ENCODE measurements at places on chromosomes 2 and 18.

DNA sequence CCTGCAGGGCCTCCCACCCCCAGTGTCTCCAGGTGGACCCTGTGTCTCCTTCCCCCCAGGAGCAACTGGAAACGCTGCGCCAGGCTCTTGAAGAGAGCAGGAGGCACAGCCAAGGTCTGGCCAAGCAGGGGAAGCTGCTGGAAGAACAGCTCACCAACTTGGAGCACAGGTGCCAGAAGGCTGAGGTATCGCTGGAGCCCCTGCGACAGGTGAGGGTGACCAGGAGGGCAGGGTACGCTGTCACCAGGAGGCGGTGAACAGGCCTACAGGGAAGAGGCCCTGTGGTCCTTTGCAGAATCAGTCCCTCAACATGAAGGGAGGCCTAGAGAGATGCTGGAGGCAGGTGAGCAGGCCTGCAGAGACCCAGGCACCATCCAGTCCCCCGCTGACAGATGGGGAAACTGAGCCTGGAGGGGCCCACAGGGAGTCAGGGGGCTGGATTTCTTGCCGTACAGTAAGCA lies 15.6 kb upstream of the SNED1 start:
- DNase-seq, result no peak

GRCh38 chr18:49972535-49972934 lies 159.2 kb upstream of the ACAA2 start:
- no peak for DNase-seq

DNA sequence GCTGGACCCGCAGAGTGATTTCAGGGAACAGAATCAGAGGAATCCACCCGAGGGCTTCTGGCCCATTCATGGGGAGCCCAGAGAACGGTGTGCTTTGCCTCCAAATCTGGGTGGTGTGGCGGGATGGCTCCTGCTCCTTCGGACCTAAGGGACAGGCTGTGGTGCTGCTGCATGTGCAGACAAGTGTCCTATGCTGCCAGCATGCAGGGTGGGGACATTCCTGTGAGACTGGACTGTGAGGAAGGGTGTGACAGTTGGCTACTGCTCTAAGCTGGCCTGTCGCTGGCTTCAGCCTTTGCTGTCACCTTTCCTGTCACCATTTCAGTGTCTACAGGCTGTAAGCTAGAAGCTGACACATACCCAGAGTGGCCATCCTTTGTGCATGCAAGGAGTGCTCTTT lies 2.9 kb upstream of the SLC4A3 start:
- no peak for DNase-seq

- no peak for DNase-seq
Observed at GRCh38 chr18:36127836-36128529, 1.2 kb downstream of the SLC39A6 start.

DNA sequence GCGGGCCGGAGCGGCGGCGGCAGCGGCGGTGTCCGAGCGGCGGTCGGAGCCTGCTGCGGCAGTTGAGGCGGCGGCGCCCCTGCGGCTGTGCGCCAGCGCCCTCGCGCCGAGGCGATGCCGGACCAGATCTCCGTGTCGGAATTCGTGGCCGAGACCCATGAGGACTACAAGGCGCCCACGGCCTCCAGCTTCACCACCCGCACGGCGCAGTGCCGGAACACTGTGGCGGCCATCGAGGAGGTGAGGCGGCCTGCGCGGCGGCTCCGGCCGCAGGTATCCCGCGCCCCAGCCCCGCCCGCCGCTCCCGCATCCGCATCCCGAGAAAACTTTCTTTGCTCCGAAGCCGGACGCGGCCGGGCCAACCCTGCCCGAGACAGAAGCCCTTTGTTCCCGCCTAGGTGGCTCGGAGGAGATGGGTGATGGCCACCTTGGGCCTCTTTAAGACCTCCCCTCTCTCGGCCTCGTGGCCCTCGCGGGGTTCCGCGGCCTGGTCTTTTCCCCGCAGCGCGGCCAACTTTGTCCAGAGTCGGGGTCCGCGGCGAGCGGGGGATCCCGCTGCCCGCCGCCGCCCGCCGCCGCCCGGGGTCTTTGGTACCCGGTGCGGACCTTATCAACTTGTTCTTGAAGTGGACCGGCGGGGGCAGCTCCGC lies 504 bp downstream of the ASAP2 start:
- DNase-seq, result no peak

- no peak for DNase-seq
Observed at GRCh38 chr2:191311-192190, 72.3 kb downstream of the SH3YL1 start.

- peak; percentile 27 for DNase-seq
Observed at GRCh38 chr2:161273038-161273760, 35.0 kb upstream of the PSMD14 start.

DNA sequence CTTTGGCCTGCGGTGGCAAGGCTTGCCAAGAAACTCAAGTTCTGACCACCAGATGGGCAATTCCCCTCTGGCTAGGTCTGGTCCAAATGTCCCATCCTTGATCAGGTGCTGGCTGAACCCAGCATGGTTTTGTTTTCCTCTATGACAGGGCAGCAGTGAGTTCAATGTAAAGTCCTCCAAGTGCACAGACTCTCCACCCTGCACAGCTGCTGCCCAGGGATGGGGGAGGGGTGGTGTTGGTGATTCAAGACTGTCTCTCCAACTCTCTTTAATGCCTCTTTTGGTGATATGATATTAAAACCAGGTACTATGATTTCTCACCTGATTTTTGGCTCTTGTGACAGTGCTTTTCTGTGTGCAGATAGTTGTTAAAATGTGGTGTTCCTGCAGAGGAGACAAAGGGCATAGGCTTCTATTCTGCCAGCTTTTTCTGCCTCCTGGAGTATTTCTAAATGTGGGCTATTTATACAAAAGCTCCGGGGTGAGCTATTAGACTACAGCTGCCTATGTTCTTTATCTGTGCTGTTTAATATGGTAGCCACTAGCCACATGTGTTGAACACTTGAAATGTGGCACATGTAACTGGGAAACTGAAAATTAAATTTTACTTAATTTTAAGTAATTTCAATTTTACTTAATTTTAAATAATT lies 64.0 kb upstream of the STK39 start:
- DNase-seq, result no peak

DNA sequence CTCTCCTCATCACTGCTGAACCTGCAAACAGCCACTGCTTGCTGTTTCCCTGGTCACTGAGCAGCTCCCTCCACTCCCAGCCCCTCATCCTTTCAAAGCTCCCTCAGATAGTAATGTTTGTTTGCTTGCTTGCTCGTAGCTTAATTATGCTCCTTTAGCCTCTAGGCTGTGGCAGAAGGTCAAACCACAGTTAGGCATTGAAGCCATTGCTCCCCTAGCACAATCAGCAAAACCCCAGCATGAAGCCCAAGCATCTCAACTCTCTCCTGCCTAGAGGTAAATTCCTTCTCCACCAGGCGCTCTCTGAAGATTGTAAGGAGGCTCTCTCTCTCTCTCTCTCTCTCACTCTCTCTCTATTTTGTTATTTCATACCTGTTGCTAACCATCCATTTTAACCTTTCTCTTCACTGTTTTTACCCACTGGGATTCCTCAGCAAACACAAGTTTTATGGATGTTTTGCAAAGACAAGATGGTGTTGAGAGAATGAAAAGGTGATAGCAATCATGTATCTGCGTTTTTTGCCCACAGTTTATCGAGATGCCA lies 135.9 kb upstream of the HNRNPA3 start:
- DNase-seq, result no peak

GRCh38 chr2:204898928-204899640 lies 353.8 kb downstream of the PARD3B start:
- DNase-seq, result no peak

DNA sequence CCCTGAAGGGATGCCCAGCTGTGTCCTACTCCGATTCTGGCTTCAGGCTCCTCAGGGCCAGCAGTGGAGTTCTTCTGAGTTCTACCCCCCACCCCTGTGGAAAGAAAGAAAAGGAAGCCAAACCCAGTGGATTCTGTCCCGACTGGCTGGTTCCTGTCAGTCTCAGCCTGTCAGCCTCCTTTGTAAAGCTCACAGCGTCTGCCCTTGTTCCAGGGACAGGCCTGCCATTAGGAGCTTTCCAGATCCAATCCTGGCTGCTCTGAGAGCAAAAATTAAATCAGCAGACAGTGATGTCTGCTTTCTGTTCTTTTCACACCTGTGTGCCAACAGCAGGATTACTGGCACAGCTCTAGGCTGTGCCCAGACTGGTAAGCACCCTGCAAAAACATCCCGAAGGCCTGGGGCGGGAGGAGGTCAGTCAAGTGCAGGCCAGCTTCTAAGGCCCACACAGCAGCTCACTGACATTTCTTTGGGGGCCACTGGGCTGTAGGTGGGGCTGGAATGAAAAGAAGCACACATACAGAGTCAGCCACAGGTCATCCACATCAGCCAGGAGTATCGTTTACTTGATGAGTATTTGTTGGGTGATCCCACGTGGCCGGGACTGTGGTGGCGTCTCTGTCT lies 69.1 kb downstream of the EHD3 start:
- DNase-seq, result no peak

GRCh38 chr2:229416116-229416694 lies 145.1 kb upstream of the PID1 start:
- DNase-seq, result peak; percentile 43

- DNase-seq, result no peak
Observed at GRCh38 chr2:26711457-26712161, 19.1 kb downstream of the KCNK3 start.

DNA sequence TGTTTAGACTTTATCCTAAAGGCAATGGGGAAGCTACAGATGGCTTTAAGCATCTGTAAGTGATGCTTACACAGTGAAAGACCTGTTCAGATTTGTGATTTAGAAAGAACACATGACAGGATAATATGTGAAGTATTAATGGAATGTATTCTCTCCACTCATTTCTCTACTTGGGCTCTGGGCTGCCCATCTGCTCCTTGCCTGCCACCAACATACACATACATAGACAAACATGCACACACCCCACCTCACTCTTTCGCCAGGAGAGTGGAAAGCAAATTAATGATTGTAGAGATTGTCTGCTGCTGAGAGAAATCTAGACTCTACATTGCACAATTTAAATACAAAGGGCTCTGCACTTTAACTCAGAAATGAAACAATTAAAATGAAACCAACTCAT lies 61.0 kb upstream of the NFE2L2 start:
- DNase-seq, result no peak

- DNase-seq, result no peak
Observed at GRCh38 chr18:59907660-59908059, 7.9 kb downstream of the PMAIP1 start.

DNA sequence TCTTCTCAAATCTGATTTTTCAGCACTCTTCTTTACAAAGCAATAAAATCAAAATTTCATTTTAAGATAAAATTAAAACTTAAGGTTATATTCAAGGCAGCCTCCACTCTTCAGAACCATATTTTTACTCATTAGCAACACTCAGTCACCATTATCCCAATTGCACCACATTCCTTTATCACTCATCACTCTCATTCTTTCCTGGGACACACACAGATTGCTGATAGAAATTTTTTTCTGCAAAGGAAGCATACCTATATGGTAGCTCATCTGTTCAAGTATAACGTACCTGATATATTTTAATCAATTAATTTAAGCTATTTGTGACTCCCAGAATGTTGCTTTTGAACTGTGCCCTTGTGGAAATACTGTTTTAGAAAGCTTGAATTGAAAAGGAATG lies 1559.3 kb upstream of the ZEB2 start:
- DNase-seq, result no peak

DNA sequence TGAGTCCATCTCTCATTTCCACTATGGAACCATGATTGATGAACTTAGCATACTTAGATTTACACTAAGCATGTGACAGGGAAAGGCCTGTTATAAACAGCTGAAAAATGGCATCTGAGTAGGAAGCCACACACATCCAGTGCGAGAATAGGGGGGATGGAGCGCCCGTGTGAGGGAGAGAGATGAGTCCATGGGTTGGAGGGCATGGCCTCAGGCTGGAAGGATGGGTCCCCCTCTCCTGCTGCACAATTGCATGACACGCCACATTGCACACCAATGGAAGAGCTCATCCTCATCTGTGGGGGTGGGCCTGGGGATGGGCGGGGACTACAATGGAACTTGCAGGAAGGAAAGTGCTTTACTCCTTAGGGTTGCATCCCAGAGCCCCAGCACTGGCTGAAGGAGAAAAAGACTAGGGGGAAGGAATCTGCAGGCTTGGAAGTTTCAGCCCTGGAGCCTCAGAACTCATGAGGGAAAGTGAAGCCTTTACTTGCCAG lies 46.4 kb upstream of the CXCR4 start:
- no peak for DNase-seq

GRCh38 chr18:189254-189653 lies 30.9 kb downstream of the USP14 start:
- no peak for DNase-seq

DNA sequence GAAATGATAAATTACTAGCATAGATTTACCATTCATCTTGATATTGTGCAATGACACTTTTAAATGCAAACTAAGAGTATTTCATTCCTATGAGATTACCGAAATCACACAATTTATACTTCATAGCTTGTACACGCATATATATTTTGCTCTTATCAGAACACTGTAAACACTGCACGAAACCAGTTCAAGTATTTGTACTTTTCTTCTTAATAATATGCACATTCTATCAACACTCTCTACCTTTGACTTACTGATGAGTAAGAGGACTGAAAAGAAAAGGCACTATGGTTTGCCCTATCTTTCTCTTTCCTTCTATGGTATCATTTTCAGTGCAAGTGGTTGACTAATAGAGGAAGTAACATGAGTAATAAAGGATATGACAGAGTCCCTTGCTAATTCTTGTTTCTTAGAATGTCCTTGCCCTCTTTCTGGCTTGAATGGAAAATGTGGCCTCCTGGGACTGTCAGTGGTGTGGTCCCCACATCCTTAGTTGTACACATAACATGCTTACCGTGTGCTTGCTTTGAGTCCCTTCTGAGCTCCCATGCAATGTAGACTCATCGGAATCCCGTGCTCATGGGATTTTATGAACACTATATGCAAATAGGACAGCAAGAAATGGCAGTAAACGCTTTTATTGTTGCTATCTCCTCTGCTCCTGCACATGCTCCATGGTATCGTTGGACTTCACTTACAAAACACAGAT lies 363.5 kb upstream of the TNP1 start:
- DNase-seq, result no peak

- DNase-seq, result no peak
Observed at GRCh38 chr2:236857246-236857645, 228.4 kb upstream of the COPS8 start.

DNA sequence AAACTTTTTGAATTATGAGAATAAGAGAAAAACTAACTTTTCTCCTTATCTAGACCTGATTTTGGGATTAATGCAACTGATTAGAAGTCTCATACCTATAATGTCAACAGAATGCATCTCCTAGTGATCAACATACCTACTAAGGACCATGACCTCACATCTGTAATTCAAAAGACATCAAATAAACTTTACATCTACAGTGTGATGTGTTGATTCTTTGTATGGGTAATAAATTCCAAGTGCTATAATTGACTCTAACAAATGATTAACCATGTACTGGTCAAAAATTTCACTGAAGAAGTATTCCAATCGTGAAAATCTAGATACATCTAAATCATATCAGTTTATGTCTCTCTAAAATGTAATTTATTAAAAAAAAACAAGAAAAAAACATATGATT lies 84.5 kb downstream of the STRN start:
- DNase-seq, result no peak
